ENCODE measurements at places on chromosomes 13 and 19.
A peak's percentile ranks its signal among the peaks of the same experiment; 100 is the strongest.

GRCh38 chr19:28727480-28728159 lies 485.3 kb downstream of the UQCRFS1 start:
- peak; percentile 35 for DNase-seq

DNA sequence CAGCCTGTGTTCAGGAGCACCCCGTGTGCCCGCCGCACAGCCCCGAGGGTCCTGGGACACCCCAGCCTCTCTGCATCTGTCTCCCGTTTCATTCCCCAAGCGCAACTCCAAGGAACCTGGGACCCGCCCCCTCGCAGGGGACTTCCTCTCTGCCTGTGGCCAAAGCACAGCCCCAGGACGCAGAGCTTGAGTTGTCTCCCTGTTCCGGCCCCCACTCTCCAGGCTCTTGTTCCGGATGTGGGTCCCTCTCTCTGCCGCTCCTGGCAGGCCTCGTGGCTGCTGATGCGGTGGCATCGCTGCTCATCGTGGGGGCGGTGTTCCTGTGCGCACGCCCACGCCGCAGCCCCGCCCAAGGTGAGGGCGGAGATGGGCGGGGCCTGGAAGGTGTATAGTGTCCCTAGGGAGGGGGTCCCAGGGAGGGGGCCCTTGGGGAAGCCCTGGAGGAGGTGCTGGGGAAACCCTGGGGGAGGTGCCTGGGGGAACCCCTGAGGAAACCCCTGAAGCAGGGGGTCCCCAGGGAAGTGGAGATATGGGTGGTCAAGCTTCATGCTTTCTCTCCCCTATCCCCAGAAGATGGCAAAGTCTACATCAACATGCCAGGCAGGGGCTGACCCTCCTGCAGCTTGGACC lies 1.3 kb downstream of the HCST start:
- DNase-seq, result peak; percentile 95

GRCh38 chr19:10102787-10103236 lies 334 bp upstream of the ANGPTL6 start:
- DNase-seq, result no peak

DNA sequence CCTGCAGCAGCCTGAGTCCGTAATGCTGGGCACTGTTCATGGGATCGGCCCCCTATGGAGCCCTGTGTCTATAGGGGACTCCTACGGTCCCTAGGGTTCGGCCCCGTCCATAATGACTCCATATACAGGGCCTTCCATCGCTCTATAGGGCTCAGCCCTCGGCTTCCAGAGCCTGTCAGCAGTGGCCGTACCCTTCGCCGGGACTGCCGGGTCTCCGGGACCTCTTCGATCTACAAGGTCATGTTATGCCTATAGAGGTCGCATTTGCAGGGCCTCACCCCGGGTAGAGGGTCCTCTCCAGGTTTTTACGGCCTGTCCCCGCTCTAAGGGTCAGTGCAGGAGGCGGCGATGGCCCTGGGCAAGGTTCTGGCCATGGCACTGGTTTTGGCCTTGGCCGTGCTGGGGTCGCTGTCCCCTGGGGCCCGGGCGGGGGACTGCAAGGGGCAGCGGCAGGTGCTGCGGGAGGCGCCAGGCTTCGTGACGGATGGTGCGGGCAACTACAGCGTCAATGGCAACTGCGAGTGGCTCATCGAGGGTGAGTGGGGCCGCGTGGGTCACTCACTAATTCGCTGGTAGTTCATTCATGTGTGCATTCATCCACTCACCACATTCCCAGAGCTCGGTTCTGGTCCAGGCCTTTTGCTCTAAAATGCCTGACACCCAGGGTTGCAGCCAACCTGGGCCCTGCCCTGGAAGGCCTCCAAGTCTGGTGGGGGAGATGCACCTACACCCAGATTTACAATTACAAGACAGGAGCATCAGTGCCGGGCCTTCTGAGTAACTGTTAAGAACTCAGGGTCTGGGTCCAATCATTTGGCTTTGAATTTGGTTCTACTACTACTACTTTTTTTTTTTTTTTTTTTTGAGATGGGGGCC lies 699 bp downstream of the MEGF8 start:
- DNase-seq, result no peak

DNA sequence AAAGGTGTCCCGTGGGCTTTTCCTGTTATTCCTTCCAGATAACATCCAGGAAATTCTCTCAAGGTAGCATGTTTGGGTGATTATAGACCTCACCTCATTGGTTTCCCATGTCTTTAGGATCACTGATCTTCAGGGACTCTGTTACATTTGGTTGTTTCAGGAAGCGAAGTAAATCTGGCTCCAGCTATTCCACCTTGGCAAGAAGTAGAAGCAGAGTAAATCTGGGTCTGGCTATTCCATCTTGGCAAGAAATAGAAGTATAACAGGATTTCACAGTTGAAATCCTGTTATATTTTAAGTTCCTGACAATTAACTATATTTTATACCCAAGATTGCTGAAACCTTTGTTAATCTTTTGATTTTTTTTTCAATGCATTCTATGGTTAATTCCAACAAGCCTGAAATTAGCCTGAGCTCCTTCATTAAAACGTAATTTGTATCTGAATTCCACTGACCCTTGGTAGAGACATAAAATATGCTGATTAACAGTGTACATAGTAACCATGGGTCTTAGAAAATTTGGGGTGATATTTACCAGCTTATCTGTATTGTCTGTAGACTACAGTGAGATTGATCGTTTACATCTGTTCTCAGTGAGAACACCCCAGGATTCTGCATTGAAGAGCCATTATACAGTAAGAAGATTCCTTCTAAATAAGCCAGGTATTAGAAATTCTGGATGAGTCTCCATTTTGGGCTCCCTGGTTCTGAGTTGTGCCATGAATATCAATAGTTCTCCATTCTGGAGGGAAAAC lies 267.6 kb upstream of the SLITRK6 start:
- DNase-seq, result no peak

GRCh38 chr13:45082964-45083363 lies 37.3 kb upstream of the GTF2F2 start:
- DNase-seq, result no peak

DNA sequence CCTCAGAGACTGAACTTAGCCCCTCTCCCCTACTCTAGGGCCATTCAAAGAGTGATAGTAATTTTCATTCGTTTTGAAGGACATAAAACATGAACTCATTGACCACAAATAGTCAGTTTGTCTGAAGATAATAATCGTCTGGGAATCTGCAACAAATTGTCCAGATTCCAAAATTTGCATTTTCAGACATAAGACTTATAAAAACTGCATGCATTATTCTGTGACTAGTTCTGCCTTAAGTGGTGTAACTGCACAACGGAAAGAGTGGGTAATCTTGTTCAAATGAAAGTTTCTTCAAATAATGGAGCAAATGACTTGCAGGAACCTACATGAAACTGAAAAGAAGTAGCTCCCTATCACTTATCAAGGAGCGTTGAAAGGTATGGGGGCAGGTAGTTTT lies 8.4 kb downstream of the CSNK1A1L start:
- DNase-seq, result no peak

DNA sequence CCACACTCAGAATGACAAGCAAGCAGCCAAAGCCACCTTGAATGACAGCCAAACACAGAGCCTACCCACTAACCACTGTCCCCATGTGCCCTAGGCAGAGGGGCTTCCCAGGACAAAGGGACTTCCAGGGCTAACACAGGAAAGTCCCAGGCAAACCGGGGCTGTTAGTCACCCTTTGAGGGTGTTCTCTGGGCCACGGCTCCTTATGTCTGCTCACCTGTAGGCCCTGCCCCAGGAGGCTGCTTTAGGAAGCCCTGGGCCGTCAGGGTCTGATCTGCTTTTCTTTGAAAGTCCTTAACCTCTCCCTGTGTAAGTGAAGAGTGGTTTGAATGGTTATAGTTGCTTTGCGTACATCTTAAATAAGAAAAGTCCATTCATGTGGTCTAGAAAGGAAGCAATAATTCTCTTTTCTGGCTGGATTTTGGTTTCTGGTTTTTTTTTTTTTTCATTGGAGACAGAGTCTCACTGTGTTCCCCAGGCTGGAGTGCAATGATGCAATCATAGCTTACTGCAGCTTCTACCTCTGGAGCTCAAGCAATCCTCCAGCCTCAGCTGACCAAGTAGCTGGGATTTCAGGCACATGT lies 161.4 kb downstream of the EFNB2 start:
- DNase-seq, result no peak

- DNase-seq, result peak; percentile 89
These were observed at the start of gene ZNF345 for GRCh38 chr19:36850559-36851442. Gene ZNF345, plus strand, starts transcription at chr19:36850876. Its CDS starts 25,955 bp downstream, at chr19:36876831.

DNA sequence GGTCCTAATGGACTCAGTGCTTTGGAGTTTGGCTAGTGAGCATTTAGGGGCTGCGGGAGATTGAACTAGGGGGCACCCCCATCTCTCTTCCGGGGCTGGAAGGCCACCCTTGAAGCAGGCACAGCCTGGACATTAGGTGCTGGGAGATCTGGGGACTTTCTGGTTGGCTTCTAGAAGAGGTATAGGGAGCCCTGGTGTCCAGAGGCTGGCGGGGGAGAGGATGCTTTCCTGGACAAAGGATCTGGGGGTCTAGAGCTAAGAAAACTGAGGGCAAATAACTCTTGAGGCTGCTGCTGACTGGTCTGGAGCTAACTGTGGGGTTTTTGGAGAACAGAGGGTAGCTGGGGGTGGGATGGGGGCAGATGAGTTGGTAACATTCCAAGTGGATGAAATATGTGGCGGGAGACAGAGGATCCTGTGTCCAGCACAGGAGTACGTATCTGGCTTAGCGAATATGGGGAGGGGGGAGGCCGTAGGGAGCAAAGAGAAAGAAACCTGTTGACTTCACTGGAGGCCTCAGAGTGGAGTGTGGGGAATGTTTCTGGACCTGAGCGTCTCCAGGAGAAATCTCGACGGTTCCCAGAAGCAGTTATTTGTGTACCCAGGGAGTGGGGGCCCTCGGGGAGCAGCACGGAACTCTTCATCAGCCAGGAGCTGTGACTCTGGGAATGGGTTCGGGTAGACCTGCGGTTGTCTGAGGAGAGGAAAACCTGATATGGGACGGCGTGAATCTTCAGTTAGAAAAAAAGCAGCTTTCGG lies 1.4 kb downstream of the HNRNPUL1 start:
- peak; percentile 21 for DNase-seq

Measured in activated CD4-positive, alpha-beta memory T cell treated with anti-CD3 and anti-CD28 coated beads, Interleukin-2, amount 10 ng/mL, durations not matched to agents 7 days and 5 days (primary cell).